ENCODE measurements at places on chromosomes 16 and 17.

DNA sequence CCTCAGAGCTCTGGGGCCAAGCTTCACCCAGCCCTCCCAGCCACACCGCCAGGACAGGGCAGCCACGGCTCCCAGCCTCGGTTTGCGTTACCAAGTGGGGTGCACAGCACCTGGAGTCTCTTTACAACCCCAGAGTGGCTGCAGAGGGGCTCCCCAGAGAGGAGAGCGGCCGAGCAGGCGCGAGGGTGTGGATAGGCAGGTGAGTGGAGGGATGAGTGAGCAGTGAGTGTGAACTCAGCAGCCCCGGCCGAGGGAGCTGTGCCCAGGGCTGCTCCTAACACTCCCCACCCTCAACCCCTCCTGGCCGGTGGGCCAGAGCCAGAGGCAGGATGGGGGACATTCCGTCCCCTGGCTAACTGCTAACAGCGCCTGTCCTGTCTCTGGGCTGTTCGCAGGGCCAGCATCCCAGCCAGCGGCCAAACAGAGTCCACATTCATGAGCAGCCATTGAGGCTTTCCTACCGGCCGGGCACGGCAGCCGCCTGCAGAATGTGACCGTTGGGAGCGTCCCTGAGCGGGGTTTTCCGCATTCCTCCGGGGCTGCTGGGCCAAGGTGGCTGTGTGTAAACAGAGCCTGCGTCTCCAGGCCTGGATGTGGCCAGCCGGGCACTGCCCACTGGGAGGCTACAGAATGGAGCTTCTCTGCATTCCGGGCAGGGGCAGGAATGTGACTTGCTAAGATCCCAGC, 5.3 kb downstream of the ZNF469 start:
- DNase-seq: no peak

GRCh38 chr16:24036614-24037013, 200.8 kb downstream of the PRKCB start:
- DNase-seq: peak; percentile 33

DNA sequence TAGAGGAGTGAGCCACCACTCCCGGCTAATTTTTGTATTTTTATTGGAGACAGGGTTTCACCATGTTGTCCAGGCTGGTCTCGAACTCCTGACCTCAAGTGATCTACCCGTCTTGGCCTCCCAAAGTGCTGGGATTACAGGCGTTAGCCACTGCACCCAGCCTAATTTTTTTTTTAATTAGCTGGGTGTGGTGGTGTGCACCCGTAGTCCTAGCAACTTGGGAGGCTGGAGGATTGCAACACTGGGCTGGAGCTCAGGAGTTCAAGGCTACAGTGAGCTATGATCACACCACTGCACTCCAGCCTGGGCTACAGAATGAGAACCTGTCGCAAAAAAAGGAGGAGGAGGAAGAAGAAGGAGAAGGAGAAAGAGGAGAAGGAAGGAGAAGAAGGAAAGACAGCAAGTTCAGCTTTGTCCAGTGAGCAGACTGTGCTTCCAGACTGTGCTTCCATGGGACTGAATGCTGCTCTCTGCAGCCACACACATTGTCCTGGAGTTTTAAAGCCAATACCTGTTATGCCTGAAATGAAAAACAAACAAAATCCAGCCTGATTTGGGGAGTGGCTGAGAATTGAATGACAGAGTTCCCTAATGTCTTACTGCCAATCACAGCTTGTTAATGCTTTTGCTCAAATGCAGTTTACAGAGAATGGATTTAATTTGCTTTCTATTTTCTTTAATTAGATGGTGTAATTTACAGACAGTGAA, 2.8 kb upstream of the TNFRSF13B start:
- no peak for DNase-seq

GRCh38 chr17:56319531-56319930, 166.3 kb downstream of the ANKFN1 start:
- DNase-seq: peak; percentile 53

GRCh38 chr17:57158795-57159194, 73.7 kb downstream of the AKAP1 start:
- DNase-seq: no peak
